ENCODE measurements at places on chromosomes 2 and 18. TPM values are rescaled to one million over a fixed set of nuclear protein-coding genes. Genes with fewer than 3 reads are reported as not detected.

CXCR1 gene
- not detected for total RNA-seq

EGR4 gene
- not detected for total RNA-seq

PLCL1 gene
- 1.1 TPM for total RNA-seq

CD8B2 gene
- total RNA-seq, result not detected

IL37 gene
- total RNA-seq, result not detected

ACMSD gene
- under 0.01 TPM for total RNA-seq

RAMP1 gene
- 10.5 TPM for total RNA-seq

PMS1 gene
- total RNA-seq, result 17.5 TPM

ZNF892 gene
- total RNA-seq, result 3.0 TPM

TMEM247 gene
- total RNA-seq, result not detected

CHRND gene
- total RNA-seq, result not detected

PLCD4 gene
- total RNA-seq, result 1.8 TPM

RAB12 gene
- 53.6 TPM for total RNA-seq

KLF11 gene
- 3.7 TPM for total RNA-seq

PDCD1 gene
- total RNA-seq, result not detected

KIAA2012 gene
- under 0.01 TPM for total RNA-seq

FAM237A gene
- total RNA-seq, result not detected

LBX2 gene
- 2.9 TPM for total RNA-seq

HOXD10 gene
- 0.18 TPM for total RNA-seq

KCNJ3 gene
- not detected for total RNA-seq

COL6A3 gene
- 2,143 TPM for total RNA-seq

FN1 gene
- 808 TPM for total RNA-seq

DCC gene
- not detected for total RNA-seq

METTL5 gene
- total RNA-seq, result 36.2 TPM

PROC gene
- not detected for total RNA-seq

REG3A gene
- total RNA-seq, result not detected

DSC3 gene
- 0.14 TPM for total RNA-seq

DNAH7 gene
- 0.28 TPM for total RNA-seq

GCKR gene
- 0.14 TPM for total RNA-seq

PTH2R gene
- total RNA-seq, result under 0.01 TPM

GYPC gene
- total RNA-seq, result 125 TPM

DLGAP1 gene
- 0.14 TPM for total RNA-seq

PSMA8 gene
- total RNA-seq, result not detected

PNPT1 gene
- 19.7 TPM for total RNA-seq

DIPK1C gene
- total RNA-seq, result not detected

NOTO gene
- total RNA-seq, result not detected

C2orf49 gene
- total RNA-seq, result 22.6 TPM

STAT4 gene
- 2.0 TPM for total RNA-seq

SLC25A52 gene
- not detected for total RNA-seq

Measured in smooth muscle cell of bladder (primary cell).